ENCODE measurements at places on chromosomes 2 and 18.

DNA sequence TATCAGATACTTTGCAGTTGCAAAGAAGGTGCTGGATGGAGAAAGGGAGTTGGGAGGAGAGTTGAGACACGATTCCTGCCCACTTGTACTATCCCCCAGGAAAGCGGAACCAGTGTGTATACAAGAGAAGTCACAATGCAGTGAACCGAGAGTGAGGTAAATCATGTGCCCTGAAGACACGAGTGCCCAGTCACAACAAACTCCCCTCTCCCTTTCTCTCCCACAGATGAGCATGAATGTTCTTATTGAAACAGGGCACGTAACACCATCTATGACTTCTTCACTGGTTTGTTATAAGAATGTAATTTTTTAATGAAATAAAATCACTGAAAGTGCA, 155.7 kb downstream of the IRS1 start:
- no peak for DNase-seq

DNA sequence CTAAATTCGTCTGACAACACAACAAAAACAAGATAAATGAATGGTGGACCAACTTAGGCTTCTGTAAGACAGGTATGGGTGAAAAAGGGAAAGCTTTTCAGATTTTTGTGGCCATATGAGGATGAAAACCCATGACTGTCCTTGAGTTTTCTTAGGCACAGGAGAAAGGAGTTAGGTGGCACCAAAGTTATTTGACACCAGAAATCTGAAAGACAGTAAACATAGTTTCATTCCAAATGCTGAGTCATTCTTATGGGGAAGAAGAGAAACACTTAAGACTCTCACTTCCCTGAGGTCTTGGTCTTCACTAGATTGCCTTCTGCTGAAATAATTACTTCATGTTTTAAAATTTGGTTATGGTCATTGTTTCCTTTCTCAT, 5.2 kb upstream of the GPD2 start:
- no peak for DNase-seq

DNA sequence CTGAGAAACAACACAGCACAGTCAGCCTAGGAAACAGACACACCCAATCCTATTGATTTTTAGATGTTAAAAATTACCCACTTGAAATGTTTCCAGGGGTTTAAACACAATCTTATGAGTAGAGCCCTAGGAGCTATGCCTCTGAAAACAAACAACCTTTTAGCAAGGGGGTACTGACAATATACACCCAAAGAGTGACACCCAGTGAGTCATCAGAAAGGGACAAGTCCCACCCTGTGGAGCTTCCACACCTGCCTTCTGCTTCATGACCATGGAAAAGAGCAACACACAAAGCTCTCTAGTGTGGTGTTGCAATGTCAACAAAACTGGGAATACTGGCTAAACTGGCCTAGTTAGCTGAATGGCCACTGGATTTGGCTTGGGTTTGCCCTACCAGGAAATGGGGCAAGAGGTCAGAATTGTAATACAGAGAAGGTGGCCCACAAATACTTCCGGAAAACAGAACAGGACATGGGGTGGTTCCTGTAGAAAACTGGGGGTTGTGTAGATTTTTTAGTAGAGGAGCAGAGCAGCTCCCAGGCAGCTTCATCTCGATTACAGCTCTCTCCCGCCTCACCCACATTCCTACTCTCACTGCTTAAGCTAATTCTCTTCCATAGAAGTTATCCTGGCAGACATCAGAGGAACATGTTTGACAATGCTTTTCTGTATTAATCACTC, 98.2 kb downstream of the GAREM1 start:
- DNase-seq = no peak

GRCh38 chr2:197124639-197125390, 185.8 kb downstream of the ANKRD44 start:
- DNase-seq = no peak

GRCh38 chr2:156472686-156473085, 36.5 kb downstream of the GPD2 start:
- DNase-seq = no peak

GRCh38 chr2:127103243-127104165, 3.5 kb downstream of the BIN1 start:
- DNase-seq = no peak

- no peak for DNase-seq
Measured at GRCh38 chr2:178912416-178913048, 105.3 kb upstream of the TTN start.

GRCh38 chr18:44852818-44853217, 172.1 kb downstream of the SETBP1 start:
- no peak for DNase-seq

- DNase-seq = no peak
Measured at GRCh38 chr18:78073275-78073674, 823.6 kb downstream of the GALR1 start.

- DNase-seq = no peak
Measured at GRCh38 chr18:24228667-24229041, 89.8 kb downstream of the CABYR start.

DNA sequence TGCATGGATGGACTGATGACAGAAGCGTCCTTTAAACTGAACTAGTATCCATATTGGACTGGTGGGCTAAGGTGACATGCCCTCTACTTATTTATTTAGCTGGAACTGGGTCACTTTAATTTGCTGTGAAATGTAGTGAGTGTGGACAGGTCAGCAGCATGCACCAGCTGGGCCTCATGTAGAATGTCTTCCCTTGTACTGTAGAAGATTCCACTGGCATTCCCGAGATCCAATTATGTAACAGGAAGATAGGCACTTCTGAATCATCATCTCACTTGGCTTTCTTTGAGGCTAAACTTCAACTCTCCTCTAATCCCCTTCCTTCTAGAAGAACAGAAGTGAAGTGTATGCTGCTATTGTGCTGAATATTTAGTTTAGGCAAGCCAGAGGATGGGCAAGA, 296.2 kb downstream of the SLC8A1 start:
- no peak for DNase-seq

DNA sequence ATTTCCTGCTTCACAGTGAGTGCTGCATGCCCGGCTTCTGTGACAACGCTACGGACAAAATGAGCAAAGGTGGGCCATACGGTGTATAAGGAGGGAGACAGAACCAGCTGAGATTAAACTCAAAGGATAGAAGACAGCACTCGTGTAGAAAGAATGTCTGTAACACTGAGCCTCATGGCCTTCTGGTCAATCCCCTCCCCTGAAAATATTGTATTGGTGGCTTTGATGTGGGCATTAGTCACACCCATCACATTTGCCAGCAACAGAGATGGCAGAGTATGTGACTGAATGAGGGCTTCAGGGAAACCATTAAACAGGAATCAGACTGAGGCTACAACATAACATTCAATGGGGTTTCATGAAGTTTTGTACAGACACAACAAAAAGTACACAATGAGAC, 287.8 kb upstream of the CCDC68 start:
- DNase-seq = no peak

DNA sequence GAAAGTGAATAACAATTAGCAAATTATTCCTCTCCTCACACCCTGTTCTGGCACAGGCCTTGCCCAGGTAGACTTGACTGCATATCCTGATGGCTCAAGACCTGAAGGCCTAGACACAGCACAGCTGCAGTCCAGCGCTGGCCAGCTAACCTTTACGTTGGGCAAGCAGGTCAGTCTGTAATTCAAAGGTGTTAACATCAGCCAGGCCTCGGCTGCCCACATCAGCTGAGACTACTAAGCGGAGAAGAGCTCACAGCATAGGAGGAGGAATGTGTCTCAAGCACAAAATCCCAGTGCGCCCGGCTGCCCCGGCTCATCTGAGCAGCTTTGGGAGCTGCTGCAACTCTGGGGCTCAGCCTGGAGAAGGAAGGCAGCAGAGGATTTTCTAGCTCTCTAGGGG, 33.5 kb upstream of the OTOF start:
- no peak for DNase-seq

- no peak for DNase-seq
Measured at GRCh38 chr2:8609357-8609811, 72.5 kb upstream of the ID2 start.

DNA sequence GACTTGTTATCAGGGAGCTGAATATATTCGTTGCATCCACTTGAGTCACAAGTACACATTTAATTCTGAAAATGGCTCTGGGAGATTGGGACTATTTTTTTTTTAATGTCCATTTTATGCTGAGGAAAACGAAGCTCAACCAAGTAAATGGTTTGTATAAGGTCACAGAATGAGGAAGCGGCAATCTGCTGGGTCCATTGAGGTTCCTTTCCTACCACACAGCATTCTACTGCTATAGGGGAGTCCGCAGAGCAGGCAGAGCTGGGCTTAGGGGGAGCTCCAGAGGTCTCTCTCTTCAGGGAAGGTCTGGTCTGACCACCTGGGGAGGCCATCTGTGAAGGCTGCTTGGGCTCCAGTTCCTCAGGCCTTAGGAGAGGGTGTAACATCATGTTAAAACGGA, 77.9 kb downstream of the MCFD2 start:
- no peak for DNase-seq

DNA sequence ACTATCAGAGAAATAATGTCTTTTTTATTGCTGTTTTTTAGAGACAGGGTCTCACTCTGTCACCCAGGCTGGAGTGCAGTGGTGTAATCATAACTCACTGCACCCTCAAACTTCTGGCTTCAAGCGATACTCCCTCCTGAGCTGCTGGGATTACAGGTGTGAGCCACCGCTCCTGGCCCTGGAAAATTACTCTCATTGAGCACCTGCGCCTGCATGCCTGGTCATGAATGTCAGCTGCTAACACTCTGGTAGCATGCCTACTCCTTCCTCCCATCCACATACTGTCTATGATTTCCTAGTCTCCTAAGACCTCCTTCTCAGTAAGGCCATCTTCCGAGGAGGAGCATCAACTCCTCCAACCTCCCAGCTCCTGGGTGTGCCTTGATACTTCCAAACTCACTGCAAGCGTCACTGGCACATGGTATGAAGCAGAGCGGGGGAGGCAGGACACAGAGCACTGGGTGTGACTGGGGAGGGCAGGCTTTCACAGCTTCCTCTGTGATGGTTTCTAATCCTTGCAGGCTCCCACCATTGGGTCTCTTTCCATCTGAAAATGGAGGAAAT, 1.6 kb upstream of the MAP2 start:
- no peak for DNase-seq

DNA sequence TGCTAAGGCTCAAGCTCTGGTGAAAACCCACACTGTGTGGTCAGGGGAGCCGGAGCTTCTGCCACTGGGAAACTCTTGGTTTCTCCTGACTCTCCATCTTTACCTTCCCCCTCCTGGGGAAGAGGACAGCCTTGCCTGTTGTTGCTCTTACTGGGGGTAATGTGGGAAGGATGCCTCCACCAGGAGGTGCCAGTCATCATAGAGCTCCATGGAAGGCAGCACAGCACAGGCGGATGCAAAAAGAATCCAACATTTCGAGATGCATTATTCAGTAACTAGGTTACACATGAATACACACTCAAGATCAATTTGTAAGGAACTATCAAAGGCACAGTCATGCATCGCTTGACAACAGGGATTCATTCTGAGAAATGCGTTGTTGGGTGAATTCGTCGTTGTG, 322.6 kb downstream of the AFF3 start:
- DNase-seq = no peak

GRCh38 chr2:178119179-178119922, 7.1 kb downstream of the RBM45 start:
- no peak for DNase-seq

GRCh38 chr18:77132369-77133050, at the start of gene MBP:
MBP (minus strand) TSS chr18:77132783; CDS start chr18:77105261, 27,522 bp downstream.
- peak; percentile 76 for DNase-seq

DNA sequence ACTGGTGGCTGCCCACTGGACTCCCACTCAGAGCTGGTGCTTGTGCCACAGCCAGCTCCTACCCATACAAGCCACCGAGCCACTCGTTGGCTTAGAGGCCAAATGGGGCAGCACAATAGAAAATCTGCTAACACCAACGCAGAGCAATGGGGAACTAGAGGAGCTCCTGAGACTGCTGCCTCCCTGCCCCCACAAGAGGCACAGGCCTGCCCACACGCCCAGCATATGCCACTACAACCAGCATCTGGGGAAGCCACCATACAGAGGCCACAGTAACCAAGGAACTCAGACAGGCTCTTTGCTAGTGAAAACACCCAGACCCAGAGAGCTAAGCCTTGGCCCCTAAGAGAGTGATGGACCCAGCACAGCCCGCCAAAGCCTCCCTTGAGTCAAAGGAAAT, 231.2 kb upstream of the RAB6C start:
- DNase-seq = no peak

GRCh38 chr2:46339200-46339599, 42.0 kb downstream of the EPAS1 start:
- DNase-seq = no peak

DNA sequence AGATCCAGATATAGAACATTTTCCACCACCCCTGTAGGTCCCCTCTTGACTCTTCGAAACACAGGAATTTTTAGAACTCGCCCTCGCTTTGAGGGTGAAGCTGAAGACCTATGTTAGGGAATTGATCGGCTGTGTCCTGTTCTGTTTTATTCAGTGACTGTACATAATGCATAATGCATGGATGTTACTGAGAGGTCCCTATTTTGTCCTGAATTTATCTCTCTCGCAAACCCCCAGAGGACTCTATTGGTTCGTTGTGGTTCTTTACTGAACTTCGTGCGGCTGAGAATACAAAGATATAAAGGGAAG, 431 bp upstream of the EIF5B start:
- no peak for DNase-seq

DNA sequence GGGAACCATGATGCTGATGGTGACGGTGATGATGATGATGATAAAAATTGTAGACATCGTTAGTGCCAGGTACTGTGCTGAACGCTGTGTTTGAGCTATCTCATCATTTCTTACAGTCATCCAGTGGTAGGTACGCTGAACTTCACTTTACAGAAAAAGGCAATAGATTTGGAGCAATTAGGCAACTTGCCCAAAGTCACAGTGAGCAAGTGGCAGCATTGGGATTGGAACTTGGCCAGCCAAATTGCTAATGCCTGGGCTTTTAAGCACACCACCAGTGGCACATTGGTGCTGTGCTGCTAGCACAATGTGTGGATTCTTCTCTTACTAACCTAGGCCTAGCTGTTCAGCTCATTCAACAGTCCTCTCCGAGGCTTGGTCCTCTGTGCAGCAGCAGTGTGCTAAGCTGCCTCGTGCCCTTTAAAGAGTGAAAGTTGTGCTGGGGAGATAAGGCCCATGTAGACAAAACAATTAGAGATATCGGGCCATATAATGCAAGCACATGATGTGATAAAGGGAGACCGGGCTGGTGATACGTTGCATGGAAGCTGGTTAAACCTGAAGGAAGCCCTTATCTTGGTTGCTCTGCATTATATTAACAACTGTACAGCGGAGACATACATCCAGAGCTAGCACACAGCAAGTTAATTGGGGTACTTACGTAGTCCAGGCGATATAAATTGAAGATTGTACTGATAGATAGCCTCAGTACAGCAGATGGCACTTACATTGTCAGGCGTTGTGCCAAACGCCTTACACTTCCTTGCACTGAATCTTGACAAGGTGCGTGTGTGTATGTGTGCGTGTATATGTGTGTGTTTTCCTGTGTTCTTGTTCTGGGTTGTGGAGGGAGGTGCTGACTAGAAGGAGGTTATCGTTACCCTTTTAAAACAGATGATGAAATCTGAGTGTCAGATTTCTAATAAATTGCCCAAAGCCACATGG, 28.4 kb downstream of the HK2 start:
- DNase-seq = no peak

DNA sequence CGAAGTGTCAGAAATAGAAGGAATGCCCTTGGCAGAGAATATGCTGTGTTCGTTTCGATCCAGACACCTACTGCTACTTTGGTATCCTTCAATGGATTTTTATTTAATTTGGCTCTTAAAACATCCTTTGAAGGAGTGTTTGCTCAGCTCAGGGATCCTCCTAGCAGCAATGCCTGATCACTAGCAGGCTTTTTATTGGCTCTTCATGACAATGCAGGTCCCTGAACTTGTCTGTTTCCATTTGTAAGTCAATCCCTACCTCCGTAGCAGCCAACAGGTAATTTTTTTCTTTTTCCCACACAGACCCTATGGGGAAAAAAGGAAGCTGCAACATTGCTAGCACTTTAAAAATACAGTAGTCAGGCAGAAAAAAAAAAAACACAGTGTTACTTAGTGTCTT, 366.2 kb upstream of the LRRTM1 start:
- DNase-seq = no peak

Data from activated CD8-positive, alpha-beta T cell treated with anti-CD3 and anti-CD28 coated beads, Interleukin-2, amount 10 ng/mL, durations not matched to agents 7 days and 5 days (primary cell).